ENCODE measurements at places on chromosomes 7 and 10.

DNA sequence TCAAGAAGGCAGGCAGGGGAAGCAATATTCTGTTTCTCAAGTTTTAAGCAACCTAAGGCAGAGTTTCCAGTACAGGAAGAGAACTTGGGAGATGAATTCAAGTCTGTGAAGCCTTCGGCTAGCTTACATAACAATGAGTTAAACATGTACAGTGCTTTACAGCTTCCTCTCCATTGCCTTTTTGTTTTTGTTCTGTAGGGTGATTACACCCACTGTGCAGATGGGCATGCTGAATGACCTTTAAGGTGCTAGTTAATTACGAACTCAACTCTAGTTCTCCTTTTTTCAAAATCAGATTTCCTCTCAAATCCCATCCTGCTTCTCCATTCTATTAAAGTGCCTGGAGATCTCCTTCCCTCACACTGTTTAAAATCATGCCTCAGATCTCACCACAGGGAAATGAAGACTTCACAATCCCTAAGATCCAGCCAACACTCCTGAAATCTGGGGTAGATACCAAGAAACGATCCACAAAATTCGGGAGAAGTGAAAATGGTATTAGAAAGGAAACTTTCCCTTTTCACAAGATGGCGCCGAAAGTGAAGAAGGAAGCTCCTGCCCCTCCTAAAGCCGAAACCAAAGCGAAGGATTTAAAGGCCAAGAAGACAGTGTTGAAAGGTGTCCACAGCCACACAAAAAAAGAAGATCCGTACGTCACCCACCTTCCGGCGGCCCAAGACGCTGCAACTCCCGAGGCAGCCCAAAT lies 16.8 kb upstream of the MSMB start:
- no peak for DNase-seq

- no peak for DNase-seq
Observed at GRCh38 chr7:74119831-74120230, 36.2 kb downstream of the LIMK1 start.

DNA sequence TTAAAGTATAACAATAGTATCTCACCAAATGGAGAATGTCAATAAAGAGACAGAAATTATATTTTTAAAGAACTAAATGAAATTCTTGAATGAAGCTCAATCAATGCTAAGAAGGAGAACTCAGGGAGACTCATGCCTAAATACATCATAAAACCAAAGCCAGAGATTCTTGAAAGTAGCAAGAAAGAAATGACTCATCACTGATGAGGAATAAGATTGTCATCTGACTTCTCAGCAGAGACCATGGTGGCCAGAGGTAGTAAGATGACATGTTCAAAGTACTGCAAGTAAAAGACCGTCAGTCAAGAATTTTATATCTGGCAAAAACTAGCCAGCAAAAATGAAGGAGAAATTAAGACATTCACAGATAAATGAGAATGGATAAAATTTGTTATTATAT lies 399.0 kb downstream of the GRID1 start:
- DNase-seq = no peak

- DNase-seq = no peak
Observed at GRCh38 chr10:33388785-33389184, 54.3 kb upstream of the NRP1 start.

GRCh38 chr7:33979300-33979806 lies 74.0 kb downstream of the BMPER start:
- DNase-seq = no peak

GRCh38 chr10:79018521-79019011 lies 50.2 kb upstream of the ZMIZ1 start:
- no peak for DNase-seq

All from activated gamma-delta T cell treated with Interleukin-2 at 50 U/mL for 16 hours (primary cell).